A172 (cell line): ENCODE measurements at places on chromosomes 3 and 15.

- no peak for DNase-seq
These were observed 222.1 kb downstream of the THSD4 start for GRCh38 chr15:71337197-71337845.

- no peak for DNase-seq
These were observed 17.8 kb downstream of the GCSAM start for GRCh38 chr3:112115161-112115739.

GRCh38 chr3:109384164-109384563 lies 46.8 kb upstream of the DPPA4 start:
- no peak for DNase-seq

GRCh38 chr3:172259111-172259541 lies 189.1 kb downstream of the GHSR start:
- no peak for DNase-seq

- no peak for DNase-seq
These were observed 47.7 kb upstream of the DUT start for GRCh38 chr15:48283396-48284145.

DNA sequence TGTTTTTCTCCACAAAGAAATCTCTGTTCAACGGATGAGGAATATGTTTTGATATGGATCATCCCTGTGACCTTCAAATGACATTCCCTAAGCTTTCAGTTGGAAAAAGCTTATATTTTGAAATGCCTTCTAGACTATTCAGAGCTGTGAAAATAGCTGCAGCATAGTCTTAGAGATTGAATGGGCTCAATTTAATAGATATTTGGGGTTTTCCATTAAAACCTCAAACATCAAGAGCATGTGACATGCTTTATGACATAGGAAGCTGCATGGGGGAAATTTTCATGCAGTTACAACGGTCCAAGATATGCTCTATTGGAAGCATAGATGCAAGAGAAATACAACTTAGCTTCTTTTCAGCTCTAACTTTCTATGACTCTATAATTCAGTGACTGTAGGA lies 102.8 kb downstream of the LSAMP start:
- no peak for DNase-seq

GRCh38 chr15:82737975-82738374 lies 28.3 kb upstream of the AP3B2 start:
- DNase-seq = peak; percentile 15

DNA sequence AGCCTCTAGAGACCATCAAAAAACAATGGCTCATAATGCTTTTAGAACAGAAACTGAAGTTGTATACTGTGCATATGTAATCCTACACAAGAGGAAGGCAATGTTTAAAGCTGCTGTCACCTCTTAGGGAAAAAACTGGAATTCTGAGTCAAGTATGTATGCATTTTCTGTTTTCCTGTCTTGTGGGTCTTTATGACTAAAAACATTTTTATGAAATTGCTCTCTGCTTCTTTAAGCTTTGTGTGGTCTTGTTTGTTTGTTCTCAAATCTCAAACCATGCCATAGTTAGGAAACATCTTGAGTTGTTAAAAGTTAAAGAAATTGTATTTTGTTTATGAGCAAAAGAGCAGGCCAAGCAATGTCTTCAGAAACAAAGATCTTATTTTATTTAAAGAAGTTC lies 80.9 kb upstream of the SOX2 start:
- DNase-seq = no peak

- DNase-seq = no peak
These were observed 143.7 kb upstream of the ZNF385D start for GRCh38 chr3:21894459-21895340.

DNA sequence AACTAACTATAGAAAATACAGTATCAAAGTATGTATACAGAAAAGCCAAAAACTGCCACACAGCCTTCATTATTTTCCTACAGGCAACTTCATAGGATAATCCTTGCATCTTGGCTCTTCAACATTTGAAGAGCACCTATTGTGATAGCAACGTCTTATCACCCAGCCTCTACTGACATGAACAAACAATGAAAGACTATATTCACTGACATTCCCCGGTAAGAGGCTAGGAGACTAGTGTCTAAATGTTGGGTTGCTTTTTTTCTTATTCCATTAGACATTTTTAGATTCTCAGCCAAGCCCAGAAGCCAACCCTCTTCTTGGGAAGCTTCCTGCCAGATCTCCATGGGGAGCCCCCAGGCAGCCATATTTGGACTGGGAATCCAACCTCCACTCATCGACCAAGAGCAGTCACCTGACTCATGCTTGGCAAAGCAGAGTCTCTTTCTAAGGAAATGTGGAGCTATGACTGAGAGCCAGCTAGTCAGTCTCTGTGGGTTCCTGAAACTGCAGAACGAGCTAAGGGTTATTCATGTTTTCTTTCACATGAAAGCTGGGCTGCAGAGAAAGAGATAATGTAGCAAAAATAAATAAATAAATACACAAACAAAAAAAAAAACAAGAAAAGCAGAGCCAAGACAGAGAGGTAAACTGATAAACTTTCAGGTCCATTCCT lies 227.5 kb downstream of the MAGI1 start:
- peak; percentile 35 for DNase-seq

GRCh38 chr3:156448300-156448699 lies 106.6 kb downstream of the SSR3 start:
- peak; percentile 25 for DNase-seq

- DNase-seq = no peak
These were observed 351.6 kb downstream of the GAP43 start for GRCh38 chr3:115974940-115975339.
